ENCODE measurements at places on chromosomes 3 and 15.

- no peak for DNase-seq
Observed at GRCh38 chr3:173743516-173743915, 346.0 kb downstream of the NLGN1 start.

- DNase-seq, result no peak
Observed at GRCh38 chr3:45145223-45145622, 955 bp downstream of the CDCP1 start.

DNA sequence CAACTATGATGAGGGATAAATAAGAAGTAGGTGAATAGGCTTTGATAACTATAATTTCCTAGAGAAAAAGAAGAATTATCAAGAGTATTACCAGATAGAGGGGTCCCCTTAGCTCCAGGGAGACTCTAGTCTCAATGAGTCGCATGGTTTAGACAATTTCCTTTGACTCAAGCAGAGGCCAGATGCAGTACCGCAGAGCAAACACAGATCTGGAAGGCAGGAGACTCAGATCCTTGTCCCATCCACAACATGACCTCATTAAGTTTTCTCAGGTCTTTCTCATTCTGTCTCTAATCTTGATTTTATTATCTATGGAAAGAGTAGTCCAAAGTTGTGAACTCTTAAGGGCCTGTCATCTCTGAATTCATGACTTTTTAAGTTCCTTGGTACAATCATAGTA, 987.9 kb downstream of the NTRK3 start:
- DNase-seq, result no peak

- no peak for DNase-seq
Observed at GRCh38 chr15:31440754-31441311, 114.2 kb downstream of the KLF13 start.

GRCh38 chr3:183006396-183007002, 26.2 kb upstream of the DCUN1D1 start:
- no peak for DNase-seq

DNA sequence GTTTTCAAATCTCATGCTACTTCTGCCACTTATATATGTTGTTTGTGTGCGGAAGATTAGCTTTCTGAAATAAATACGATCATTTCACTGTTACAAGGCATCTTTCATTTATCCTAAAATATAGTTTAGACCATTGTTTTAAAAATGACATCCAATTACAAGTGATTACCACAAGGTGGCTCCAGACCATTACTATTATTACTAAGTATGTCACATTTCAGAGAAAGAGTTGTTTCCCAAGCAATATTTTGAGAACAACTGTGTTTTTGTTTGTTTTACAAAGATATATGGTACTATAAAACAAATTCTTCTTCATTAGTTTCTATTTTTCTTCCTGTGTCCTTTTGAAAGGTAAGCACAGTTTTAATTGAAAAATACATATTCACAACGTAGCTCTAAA, 136.0 kb upstream of the RAP2B start:
- no peak for DNase-seq

GRCh38 chr3:152865668-152866245, 30.8 kb downstream of the P2RY1 start:
- DNase-seq, result no peak

DNA sequence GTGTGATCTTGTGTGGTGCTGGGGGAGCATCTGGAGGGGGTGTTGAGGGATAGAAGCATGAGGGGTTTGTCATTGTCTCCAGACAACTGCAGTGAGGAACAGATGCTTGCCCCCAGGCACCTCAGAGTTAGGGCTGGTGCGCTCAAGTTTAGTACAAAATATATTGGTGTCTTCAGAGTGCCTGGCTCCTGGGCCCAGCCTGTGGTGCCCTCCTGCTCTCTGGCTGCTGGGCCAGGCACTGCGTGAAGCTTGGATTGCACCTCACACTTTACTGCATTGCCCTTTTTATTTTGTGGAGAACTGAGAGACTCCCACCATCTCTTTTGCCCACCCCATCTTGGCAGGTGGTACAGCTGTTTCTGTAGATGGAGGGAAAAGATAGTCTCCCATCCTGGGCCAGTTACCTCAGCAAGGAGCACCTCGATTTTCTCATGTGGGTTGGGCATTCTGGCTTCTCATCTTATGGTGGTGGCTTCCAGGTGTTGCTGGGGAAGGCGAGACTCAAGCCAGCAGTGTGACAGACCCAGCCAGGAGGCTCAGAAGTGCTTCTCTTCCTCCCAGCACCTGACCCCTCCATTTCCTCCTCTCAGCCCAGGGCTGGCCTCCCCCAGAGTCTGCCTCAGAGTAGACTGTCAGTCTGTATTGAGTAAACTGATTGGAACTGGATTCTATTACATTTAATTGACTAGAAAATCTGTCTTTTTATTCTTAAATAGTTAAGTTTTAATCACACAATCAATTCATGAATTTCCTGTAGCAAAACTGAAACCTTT, 140.5 kb downstream of the DNAJB8 start:
- DNase-seq, result no peak

DNA sequence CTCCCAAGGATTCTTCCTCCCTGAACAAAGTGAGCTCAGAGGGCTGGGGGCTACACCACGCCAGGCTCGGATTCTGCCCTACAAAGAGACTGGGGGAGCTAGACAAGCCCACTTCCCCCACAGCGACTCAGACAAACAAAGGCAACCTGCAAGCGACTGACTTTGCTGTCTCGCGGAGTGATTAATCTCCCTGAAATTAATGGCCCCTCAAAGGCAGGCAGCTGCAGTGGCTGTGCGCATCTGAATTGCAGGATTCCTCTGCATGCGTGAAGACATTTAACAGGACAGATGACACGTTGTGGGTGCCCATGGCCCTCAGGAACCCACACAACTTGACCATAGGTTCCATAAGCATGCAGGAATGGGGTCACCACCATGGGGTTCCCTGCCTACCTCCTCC, 18.4 kb downstream of the CTXND1 start:
- no peak for DNase-seq

DNA sequence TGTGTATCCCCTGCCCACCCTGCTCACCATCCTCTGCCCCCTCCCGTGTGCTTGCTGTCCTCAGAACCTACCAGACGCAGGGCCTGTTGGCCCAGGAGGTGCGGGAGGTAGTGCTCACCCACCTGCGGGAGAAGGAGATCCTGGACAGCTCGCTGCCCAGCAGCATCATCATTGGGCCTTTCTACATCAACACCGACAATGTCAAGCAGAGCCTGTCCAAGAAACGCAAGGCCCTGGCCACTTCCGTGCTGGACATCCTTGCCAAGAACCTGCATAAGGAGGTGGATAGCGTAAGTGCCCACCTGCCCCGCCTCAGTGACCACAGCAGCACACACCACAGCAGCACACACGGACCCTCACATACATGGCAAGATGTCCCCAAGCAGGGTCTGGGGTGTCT, 33.0 kb downstream of the DNAH1 start:
- DNase-seq, result no peak

- DNase-seq, result no peak
Observed at GRCh38 chr15:32855942-32856341, 138.1 kb downstream of the GREM1 start.

GRCh38 chr3:129313665-129314385, 35.2 kb downstream of the HMCES start:
- DNase-seq, result no peak

DNA sequence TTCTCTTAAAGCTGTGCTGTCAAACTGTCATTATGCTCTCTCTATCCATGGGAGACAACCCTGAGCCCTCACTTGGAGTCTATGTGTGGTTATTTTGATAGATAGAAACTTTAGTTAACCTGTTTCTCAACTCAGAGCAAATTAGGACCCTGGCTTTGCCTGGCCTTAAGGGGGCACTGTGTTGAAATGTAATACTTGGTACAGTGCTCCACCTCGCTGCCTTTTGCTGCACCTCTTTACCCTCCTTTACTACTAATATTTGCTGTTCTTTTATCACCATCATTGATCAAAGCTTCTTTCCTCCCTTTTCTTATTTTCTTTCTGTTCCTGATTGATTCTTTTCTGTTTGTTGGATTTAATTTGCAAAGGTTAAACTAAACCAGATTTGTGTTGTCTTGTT, 34.3 kb downstream of the STT3B start:
- DNase-seq, result no peak

DNA sequence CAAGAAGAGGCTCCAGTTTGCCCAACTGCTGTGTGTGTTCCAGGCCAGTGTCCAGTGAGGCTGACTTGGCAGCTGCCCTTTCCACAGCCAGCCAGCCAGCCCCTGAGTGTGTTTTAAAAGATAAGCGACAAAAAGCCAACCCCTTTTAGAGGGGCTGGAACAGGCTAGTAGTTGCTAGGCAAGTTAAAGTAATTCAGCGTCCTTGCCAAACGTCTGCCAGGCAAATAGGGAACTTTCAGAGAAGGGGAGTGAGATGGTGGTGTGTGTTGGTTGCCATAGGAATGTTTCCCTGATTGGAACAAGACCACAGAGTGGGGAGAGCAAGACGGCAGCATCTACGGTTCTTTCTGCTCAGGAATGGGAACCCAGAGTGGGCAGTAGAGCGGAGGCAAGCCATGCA, 86.3 kb downstream of the TMEM108 start:
- DNase-seq, result no peak

DNA sequence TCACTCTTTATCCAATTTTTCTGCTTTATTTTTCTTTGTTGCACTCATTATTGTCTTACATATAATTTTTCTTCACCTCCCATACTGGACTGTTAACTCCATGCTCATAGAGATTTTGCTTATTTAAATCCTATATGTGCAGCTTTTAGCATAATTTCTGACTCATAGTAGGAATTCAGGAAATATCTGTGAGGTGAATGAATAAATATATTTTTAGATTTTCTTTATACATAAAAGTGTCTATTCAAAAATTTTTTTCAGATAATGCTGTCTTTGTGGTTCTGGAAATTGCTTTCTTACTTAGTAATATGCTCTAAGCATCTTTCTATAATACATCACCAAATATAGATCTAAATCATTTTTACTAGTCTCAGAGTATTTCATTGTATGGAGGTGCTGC, 191.8 kb upstream of the SUCLG2 start:
- DNase-seq, result no peak
